HuH-7.5 (cell line): ENCODE measurements at places on chromosomes 4 and X.
A peak's percentile ranks its signal among the peaks of the same experiment; 100 is the strongest.

DNA sequence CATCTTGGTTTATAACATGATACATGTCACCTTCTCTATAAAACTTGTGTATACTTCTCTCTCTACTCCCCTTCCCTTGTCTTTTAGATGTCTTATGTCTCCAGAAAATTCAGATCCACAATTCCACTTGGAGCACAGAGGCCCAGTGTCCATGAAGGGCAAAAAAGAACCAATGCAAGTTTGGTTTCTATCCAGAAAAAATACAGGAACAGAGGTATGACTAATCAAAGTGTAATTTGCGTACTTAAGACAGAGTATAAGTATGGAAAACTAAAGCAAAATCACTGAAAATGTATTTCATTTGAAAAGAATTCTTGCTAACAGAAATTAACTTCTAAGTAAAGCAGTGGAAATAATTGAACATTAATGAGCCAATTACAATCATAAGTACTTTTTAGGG, 46.2 kb downstream of the GUCY1B1 start:
- DNase-seq = no peak

DNA sequence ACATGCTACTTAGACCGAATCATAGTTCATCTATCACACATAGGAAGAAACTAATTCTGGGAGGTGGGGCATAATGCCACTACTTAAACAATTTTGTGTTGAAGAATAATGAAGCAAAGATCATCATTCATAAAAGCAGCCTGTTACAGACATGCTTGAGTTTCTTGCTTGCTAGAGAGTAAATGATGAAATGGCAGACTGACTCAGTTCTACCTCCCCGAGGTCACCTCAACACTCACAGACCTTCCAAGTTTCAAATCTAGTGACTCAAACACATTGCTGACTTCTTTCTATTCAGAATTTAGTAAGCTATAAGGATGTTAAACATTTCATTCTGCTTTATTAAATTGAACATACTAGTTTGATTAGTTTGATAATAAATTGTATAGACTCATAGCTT, 636.5 kb upstream of the FRG1 start:
- DNase-seq = no peak

GRCh38 chr4:159582685-159583084, 479.8 kb downstream of the RAPGEF2 start:
- DNase-seq = no peak

DNA sequence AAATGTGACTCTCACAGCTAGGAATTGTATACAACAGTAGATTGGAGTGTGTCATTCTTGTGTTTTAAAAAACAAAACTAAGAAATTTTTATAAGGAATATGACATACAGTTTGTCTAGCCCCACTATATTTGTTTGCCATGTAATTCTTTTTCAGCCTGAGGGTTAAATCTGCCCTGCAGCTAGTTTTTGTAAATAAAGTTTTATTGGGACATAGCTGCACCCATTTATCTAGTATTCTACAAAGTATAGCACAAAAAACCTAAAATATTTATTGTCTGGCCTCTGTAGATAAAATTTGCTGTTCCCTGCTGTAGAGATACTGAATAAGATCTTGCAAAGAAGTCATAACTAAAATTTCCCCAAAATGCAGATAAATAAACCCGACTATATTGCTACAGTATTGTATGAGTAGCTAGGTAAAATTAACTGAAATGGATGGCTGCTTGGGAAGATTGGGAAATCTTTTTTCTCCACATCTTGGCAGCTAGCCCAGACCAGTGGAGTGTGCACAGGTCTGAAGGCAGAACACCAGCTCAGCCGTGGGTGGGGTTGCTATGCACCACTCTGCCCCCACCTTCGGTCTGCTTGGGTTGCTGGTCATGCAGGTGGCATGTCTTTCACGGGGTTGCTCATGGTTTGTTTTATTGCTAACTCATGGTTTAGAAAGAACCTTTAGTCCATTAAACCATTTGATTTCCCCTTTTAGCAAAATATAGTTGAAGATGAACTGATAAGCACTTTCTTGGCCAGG, 127.9 kb downstream of the KLHL8 start:
- peak; percentile 27 for DNase-seq

GRCh38 chr4:140229881-140230280, 75.9 kb upstream of the MAML3 start:
- DNase-seq = no peak

GRCh38 chr4:39367166-39367565, 1.0 kb upstream of the RFC1 start:
- DNase-seq = peak; percentile 27

- no peak for DNase-seq
These were observed 135.1 kb downstream of the RAPGEF2 start for GRCh38 chr4:159237975-159238374.

GRCh38 chrX:24231131-24231540, 81.6 kb downstream of the ZFX start:
- no peak for DNase-seq

- DNase-seq = no peak
These were observed 549.1 kb upstream of the BOD1L1 start for GRCh38 chr4:14176613-14177012.

- no peak for DNase-seq
These were observed 367.4 kb downstream of the MID1IP1 start for GRCh38 chrX:39168609-39169008.
